ENCODE measurements at places on chromosomes 2 and 18.

GRCh38 chr2:8300216-8300615, 381.6 kb upstream of the ID2 start:
- no peak for DNase-seq

DNA sequence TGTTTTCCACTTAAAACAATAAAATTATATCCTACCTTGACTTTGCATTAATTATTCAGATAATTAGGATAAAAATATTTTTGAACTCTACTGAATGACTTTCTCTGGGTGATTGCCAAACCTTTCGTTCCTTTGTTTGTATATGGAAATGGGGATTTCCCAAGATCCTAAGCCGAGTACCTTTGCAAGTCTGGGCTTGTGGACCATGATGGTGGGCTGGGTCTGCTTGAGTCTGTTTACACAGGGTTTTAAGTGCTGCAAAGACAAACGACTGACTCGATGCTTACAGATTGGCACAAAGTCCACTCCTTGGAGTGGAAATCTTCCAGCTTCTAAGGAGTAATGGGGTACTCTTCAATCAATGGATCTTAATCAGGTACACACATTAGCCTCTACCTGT, 659.5 kb downstream of the TSN start:
- no peak for DNase-seq

GRCh38 chr2:165544897-165545296, 75.4 kb downstream of the CSRNP3 start:
- DNase-seq, result no peak

- DNase-seq, result no peak
Observed at GRCh38 chr2:40127890-40128557, 323.9 kb downstream of the SLC8A1 start.

GRCh38 chr2:179410552-179411356, 146.1 kb upstream of the SESTD1 start:
- no peak for DNase-seq

DNA sequence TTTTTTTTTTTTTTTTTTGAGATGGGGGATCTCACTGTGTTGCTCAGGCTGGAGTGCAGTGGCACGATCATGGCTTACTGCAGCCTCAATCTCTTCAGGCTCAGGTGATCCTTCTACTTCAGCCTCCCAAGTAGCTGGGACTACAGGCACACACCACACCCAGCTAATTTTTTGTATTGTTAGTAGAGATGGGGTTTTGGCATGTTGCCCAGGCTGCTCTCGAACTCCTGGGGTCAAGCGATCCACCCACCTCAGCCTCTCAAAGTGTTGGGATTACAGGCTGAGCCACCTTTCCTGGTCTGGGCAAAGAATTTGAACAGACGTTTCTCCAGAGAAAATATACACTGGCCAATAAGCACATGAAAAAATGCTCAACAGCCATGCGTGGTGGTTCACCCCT, 2.9 kb upstream of the SNRNP200 start:
- DNase-seq, result no peak

DNA sequence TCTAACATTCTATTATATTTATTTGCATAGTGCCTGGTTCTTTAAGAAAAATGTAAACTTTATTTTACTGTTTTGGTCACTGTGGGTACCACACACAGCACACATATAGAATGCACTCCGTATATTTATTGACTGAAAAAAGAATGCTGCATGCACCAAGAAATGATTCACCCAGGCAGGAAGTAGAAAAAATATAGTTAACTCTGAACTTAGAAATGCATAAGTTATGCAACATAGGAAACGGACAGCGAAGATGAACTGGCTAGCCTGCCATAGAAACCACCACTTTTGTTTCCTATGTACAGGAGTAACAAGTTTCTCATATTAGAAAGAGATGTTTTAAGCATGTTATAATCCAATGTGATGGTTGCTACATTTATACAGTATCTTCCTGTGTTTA, 635.8 kb downstream of the DSC3 start:
- DNase-seq, result no peak

- DNase-seq, result no peak
Observed at GRCh38 chr2:43848214-43848613, 9.4 kb downstream of the ABCG8 start.

GRCh38 chr2:130824492-130825061, 12.1 kb upstream of the ARHGEF4 start:
- peak; percentile 54 for DNase-seq

GRCh38 chr18:57794951-57795728, 8.0 kb downstream of the ATP8B1 start:
- no peak for DNase-seq

DNA sequence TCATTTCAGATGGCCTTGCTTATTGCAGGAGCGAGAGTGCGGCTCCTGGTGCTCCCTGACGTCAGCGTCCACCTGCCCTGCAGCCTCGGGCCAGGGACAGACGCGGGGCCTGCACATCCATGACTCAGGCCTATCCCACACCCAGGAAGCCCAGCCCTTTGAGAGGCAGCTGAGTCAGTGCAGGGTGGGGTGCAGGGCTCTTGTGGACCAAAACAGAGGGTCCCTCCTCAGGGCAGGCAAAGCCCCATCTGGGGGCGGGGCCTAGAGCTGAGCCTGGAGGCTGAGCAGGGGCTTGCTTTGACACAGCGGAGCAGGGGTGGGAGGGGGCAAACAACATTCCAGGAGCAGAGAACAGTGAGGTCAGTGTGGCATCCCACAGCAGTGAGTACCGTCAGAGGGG, 7.7 kb upstream of the ARHGEF4 start:
- no peak for DNase-seq

DNA sequence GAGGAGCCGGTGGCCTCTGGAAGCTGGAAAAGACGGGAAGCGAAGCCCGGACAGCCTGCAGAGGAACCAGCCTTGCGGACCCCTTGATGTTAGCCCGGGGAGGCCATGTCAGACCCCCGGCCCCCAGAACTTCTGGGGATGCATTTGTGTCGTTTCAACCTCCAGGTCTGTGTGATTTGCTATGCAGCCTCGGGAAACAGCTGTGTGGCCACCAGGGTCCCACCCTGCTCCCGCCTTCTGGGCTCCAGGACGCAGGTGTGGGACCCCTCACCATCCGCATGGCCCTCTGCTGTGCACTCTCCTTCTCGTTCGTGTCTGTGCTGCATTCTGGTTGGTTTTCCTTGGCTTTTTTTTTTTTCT, 13.3 kb downstream of the NEU4 start:
- DNase-seq, result no peak

DNA sequence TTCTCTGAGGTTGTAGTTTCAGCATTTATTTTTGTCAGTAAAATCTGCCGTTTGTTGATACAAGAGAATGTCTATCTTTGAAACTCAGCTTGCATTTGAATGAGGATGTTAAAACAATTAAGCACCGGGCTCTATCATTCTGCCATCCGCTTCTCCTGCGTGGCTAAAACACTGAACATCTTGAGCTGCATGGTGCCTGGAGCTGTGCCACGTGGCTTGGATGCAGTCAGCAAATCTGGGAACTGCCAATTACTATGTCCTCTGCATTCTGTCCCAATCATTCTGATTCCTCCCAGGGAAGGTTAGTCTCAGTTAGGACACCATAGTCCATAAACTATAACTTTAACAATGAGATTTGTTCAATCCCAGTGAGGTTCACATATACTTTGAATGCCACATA, 598.4 kb downstream of the FBXO15 start:
- no peak for DNase-seq
